ENCODE measurements at places on chromosomes 7 and 10.

DNA sequence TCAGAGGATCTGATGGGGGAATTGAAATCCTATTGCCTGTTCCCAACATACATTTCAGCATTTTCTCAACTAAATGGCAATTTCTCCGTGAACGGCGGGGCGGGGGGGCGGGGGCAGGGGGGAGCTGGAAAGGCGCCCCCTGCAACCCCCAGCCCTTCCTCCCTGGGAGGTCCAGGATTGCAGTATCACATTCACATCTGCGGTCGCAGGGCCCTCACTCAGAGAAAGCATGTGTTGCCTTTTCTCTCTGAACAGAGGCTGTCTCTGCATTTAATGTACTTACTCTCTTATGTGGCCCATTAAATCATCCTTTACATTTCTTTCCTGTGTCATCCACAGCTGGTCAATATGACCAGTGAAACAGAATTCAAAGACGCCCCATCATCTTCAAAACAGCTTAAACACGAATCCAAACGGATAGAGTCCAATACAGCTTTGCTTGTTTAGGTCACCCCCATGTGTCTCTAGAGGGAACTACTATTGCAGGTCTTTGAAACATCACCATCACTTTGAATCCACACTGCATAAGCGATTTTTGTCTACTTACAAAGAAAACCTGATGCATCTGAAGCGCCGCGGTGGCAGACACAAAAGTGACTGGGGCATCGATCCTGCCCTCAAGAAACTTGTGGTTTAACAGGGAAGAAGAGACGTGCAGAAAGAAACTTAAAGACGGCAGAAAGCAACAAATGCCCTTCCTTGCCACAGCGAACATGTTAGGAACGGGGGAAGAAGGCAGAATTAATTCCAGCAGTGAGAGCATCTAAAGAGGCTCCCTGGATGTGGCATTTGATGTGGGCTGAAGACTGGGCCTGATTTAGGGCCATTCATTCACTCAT is 17.0 kb upstream of the ECHDC3 start:
- peak; percentile 21 for DNase-seq

DNA sequence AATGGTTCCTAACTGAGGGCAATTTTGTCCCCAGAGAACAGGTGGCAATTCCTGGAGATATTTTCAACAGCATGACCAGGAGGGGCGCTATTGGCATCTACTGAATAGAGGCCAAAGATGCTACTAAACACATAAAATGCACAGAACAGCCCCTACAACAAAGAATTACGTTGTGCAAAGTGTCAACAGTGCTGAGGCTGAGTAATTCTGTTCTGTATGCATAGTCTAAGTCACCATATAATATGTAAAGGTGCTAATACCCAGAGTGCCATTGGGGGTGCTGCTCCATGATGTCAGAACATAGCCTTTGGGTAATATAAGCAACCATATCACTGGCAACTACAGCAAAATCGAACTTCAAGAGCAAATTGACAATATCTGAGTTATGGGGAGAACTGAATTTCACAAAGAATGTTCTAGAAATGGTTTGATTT is 213.3 kb upstream of the PHYHIPL start:
- no peak for DNase-seq

- no peak for DNase-seq
Observed at GRCh38 chr7:125425506-125425905, 495.9 kb upstream of the POT1 start.

- DNase-seq, result no peak
Observed at GRCh38 chr7:32091608-32092210, 21.5 kb upstream of the PDE1C start.

GRCh38 chr7:22726907-22727713 is at the start of gene IL6:
IL6 (plus strand) TSS chr7:22727200; CDS start chr7:22727263, 63 bp downstream.
- DNase-seq, result peak; percentile 86

DNA sequence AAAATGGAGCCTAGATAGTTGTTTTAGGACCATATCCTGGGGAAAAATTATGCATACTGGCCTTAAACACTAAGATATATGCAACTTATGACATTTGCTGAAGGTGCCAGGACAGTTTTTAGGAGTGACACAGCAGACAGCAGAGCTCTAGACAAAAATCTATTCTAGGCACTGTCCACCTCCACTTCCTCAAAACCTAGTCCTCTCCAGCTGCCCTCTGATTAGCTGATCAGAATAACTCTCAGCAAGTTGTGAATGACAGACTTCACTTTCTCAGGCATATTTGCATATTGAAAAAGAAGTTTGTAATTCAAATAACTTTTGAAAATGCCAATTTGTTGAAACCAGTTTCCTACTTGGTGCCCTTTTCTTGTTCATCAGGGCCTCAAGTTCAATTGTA is 152.3 kb upstream of the STEAP4 start:
- DNase-seq, result no peak

DNA sequence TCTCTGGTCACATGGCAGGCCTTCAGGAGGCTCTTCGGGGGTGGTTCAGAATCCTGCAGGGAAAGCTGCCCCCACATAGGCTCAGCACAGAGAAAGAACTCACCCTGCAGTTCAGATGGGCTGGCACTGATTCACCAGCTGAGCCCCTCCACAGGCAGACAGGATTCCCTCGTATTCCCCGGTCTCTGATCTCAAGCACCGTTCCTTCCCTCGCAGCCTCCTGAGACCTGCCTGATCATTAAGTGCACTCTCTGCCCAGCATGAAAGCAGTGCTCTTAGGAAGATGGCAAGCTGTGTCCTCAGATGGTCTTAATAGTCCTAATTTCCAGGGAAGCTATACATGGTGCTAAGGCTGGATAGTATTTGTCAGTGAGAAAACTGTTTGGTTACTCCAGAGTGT is 78.2 kb upstream of the NPS start:
- no peak for DNase-seq

DNA sequence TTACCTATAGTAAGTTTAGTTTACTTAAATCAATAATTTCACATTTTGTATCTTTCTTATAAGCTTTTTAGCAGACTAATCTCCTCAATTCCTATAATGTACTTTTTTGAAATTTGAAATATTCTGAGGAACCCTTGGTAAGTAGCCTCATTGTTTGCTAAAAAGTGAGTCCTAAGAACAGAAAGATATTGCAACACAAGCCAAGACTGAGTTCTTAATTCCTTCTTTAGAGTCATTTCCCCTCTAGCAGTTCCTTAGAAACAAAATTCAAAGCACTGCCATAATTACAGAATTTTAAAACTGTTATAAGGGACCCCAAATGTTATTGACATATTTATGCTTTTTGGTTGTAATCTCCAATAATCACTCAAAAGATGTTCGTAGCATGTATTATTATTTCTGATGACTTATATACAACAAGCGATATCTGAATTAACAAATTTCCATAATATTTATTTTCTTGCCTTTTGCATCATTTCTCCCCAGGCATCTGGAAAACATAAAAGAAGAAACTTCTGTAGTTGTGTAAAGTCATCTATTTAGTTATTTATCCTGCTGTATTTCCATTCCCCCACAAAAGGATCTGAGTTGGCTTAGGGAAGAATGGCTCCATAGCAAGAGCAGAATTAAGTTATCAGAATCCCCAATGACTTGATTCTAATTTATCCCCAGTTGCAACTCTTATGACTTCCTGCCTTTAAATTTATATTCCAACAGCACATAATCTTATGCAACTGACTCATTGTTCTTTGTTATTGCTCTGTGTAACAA is 67.8 kb downstream of the TMEM26 start:
- DNase-seq, result no peak

GRCh38 chr10:85407088-85407487 is 959.5 kb downstream of the GRID1 start:
- DNase-seq, result no peak

DNA sequence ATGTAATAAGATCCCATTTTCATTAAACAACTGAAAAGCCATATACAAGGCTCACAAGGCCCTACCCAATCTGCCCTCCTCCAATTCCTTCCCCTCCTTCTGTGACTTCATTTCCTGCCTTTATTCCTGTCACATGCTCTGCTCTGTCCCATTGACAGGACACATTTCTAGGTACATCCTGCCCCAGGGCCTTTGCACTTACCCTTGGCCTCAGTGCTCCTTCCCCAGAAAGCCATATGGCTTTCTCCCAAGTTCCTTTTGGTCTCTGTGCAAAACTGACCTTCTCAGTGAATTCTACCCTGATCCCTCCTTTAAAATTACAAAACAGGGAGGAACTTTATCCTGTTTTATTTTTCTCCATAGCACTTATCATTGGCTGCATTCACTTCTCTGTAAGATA is 40.0 kb downstream of the KCNMA1 start:
- no peak for DNase-seq

GRCh38 chr7:114081606-114082425 is 163.0 kb upstream of the PPP1R3A start:
- DNase-seq, result peak; percentile 18

DNA sequence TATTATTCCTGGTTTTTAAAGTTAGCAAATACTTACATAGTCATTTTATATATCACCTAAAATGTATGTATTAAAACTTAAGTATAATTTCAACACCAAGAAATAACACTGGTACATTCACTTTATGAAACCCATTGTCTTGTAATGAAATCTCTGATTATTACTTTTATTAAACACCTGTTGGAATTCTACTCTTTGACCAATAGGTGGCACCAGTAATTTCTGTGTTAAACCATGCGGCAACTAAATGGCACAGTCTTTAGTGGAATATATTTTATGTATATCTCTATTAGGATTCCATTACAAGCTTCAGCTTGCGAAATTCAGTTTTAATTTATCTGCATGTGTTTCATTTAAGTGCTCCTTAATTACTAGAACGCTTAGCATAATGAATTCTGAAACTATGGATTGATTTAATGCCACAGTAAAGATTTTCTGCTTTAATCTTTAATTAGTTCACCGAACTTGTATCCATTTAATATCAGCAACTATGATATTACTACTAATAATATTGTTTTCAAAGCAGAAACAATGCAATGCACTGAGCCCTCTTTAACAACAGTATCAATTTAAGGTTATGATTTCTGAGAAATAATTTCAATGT is 181.3 kb downstream of the MAGI2 start:
- DNase-seq, result no peak

DNA sequence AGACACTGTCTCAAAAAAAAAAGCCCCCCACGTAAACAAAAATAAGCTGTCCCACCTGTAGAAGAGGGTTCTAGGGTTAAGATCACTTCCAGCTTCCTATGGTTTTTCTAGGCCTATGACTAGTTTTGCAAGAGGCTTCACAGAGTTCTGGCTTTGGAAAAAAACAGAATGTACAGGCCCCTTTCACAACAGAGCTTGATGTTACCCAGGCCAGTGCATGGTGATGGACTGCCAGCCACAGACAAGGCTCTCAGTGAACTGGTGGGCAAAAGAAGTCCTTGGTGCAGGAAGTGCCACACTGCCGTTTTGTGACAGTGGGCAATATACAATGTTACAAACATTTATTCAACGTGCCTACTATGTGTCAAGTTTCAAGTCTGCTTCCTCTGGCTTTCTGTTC is 18.3 kb upstream of the EFCAB10 start:
- no peak for DNase-seq

GRCh38 chr7:80967071-80967916 is 48.4 kb upstream of the SEMA3C start:
- DNase-seq, result no peak

GRCh38 chr7:36599645-36600313 is 124.5 kb downstream of the AOAH start:
- DNase-seq, result no peak
